ENCODE measurements at places on chromosomes 2 and 18.

DNA sequence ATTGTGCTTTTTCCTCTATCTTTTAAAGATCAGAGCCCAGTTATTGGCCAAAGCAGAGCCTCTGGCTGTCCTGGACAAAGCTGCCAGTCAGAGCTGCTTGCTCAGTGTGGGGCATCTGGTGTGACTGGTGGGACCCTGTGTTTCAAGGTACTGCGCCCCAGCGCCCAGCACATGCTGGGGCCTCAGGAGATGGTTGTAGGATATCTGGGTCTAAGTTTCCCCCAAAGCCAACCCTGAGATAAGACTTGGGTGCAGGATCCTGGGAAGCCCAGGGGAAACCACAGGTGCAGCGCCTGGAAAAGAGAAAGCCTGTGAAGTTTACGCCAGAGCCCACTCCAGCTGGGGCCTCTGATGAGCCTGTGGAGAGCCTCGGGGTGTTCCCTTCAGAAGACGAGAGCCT is 117.7 kb downstream of the RPIA start:
- no peak for DNase-seq

DNA sequence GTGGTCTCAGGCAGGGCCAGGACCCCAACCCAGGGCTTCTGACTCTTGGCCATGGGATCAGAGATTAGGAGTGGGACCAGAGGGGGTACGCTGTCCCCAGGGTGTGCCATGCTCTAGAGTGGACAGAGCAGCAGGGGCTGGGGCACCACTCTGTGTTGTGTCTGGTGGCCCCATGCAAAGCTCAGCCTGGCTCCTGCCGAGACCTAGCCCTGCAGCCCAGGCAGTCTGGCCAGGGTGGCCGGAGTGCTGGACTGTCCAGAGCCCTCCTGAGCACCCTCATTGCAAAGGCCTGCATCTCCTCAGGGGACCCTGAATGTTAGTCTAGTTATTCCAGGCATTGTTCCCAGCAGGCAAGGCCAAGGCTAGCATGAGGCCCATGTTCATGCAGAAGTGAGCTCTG is 162.3 kb downstream of the TNS1 start:
- no peak for DNase-seq

- DNase-seq, result no peak
These were observed 27.3 kb downstream of the KIF3C start for GRCh38 chr2:25955036-25955435.

- DNase-seq, result no peak
These were observed 1.6 kb downstream of the ADCY3 start for GRCh38 chr2:24918326-24919036.

DNA sequence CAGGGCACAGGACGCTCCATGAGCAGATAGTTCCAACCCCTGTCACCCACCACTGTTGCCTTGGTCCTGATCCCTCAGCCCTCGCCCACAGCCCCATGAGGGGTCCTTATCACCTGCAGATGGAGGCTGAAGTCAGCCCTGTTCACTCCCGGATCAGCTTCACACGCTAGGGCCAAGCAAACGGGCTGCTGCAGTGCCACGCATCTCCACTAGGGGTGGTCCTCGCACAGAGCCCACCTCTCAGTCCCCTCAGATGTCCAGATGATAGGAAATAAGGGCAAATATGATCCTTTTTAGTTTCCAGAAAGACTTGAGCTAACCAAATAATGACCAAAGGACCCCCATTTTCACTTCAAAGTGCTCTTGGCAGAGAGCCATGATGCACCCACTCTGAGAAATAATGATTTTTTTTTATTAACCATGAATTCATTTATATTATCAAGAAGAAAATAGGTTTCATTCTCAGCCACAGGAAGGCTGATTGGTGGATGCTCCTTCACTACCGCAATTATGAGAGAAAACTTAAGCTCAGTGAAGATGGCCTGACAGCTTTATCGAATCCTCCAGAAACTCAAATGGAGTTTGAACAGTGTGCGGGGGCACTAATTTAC is 71.9 kb upstream of the KLHL29 start:
- no peak for DNase-seq

DNA sequence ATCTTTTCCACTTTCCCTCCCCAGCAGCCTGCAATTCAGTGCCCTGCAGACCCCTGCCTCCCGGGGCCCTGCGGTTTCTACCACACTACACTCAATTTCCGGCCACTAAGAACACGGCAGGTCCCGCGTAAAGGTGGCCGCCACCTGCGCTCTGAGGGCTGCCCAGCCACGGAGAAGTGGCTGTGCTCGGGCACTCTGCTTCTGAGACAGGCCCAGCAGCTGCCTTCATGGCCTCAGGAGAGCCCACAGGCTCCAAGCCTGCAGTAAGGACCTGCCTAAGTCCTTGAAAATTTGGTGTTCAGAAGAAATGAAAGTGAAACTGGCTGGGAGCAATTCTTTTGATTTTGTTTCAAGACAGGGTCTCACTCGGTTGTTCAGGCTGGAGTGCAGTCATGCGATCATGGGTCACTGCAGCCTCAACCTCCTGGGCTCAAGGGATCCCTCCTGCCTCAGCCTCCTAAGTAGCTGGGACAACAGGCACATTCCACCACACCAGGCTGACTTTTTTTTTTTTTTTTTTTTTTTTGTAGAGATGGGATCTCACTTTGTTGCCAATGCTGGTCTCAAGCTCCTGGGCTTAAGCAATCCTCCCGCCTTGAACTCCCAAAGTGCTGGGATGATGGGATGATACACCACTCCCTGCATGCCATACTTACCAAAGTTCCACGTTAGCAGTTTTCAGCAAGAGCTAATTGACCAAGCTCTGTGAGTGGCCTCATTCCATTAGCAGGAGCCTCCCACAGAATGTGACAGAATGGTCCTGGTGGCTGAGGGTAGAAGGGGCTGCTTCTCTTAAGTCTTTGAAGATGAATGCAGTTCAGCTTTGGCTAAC is 14.6 kb upstream of the ALPP start:
- DNase-seq, result no peak

- DNase-seq, result no peak
These were observed 2.1 kb upstream of the RNF152 start for GRCh38 chr18:61894751-61895524.

DNA sequence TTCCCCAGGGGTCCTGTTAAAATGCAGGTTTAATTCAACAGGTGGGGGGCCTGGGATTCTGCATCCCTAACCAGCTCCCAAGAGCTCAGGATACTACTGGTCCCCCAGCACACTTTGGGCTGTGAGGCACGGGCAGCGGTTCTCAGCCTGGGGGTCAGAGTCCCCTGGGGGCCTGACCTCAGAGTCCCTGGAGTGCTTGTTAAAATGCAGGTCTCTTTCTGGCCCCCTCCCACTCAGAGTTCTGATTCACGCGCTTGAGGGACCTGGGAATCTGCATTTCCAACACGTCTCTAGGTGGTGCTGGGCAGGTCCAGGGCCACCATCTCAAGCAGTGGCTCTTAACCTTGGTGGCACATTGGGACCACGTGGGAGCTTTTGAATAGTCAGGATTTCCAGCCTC is 2.8 kb upstream of the OTOS start:
- DNase-seq, result no peak

- DNase-seq, result no peak
These were observed 25.4 kb downstream of the CYBRD1 start for GRCh38 chr2:171547720-171548119.

GRCh38 chr2:15626967-15627366 is 35.3 kb downstream of the DDX1 start:
- DNase-seq, result no peak

- no peak for DNase-seq
These were observed 8.4 kb upstream of the TMEM185B start for GRCh38 chr2:120231564-120231973.

DNA sequence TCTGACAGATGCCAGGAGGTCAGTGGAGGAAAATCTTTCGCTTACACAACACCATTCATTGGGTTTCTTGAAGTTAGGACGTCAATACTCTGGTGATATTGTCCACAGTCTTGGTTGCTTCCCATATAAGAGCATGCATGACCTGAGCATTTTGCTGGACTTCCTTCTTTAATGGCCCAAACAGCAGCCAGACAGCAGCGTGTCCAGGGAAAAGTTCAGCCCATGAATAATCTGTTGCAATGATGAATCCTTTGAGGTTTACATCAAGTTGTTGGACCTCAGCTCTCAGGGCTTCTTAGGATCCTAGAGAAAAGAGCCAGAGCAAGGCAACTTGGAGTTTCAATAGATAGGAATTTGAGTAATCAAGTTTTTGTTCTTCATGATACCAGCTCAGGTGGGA is 155.6 kb upstream of the MGAT5 start:
- no peak for DNase-seq

DNA sequence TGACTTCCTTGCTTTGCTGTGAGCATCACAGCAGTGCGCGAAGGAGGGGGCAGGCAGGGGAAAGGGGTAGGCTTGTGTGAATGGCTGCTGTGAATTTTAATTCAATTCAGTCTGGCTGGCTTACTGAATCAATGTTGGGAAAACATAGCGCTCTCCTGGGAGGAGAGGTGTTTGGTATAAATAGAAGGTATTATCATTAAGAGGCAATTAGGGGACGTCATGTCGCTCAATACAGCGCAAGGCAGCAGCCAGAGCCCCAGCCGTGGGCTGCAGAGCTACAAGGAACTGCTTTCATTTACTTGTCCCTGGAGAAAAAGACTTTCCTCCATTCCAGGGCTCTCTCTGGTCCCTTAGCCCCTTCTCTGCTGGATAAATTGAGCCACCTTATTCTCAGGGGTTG is 181.4 kb upstream of the MSH6 start:
- no peak for DNase-seq

GRCh38 chr2:21428754-21429153 is 305.0 kb downstream of the TDRD15 start:
- DNase-seq, result no peak

- DNase-seq, result no peak
These were observed 308.8 kb downstream of the RPIA start for GRCh38 chr2:89000235-89000634.

- DNase-seq, result no peak
These were observed 64.9 kb upstream of the CAPN13 start for GRCh38 chr2:30871980-30872789.

GRCh38 chr2:240739797-240740196 is 48.1 kb downstream of the AQP12A start:
- no peak for DNase-seq

DNA sequence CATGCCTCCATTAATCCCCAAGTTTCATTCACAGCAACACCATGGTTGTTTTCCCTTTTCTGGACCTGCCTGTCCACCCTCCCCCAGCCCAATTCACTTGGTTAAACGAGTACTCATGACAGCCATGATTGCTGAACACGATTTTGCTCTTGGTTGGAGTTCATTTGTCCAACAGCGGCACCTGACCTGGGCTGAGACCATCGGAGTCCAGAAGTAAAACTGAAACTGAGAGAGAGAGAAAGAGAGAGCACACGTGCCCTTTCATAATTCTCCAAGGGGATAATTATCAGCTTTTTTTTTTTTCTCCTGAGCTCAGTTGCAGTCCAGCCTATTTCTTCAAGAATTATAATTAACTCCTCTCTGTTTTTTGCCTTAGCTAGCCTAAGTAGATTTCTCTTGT is 13.7 kb upstream of the KIF5C start:
- DNase-seq, result no peak

DNA sequence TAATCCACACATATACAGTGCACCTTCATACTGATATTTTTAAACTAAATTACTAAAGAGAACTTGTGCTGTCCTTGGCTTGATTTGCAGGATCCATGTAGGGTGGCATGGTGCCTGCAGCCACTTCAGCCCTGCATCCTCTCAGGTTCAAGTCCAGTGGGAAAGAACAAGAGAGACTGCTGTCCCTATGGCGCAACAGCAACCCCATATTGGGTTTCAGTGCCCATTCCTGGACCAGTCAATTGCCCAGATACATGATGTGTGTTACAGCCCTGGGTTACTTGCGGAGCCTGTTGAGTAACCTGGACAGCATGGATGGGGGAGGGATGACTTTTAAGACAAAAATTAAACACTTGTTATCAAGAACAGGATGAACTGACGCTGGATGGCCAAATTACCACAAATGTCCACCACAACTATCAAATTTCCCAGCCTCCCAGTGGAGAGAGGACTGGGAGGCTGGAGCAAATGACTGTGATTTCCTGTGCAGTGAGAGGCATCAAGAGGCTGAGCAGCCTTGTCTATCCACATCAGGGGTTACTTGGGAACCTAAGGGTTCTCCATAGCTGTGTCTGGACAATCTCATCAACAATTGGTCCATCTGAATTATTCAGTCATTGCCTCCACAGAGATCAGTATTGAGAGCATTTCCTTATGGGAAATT is 162.0 kb downstream of the CAPN13 start:
- DNase-seq, result no peak

GRCh38 chr2:147051248-147051647 is 793.6 kb upstream of the ACVR2A start:
- no peak for DNase-seq

DNA sequence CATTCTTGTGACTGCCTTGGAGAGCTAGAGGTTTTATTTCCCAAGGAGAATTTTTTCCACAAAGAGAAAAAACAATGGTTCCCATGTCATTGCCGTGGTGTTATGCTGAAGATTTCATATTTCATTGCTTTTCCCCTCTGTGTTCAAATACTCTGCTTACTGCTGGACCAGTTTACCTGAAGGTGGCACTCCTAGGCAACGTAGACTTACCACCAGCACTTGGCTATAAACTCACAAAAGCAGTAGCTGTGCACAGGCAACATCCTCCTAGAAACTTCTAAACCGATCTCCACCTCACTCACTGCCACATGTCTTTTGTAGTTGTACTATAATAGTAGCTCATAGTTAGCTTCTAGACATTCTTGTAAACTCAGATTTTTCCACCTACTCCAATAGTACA is 1319.7 kb upstream of the CRIM1 start:
- DNase-seq, result no peak

DNA sequence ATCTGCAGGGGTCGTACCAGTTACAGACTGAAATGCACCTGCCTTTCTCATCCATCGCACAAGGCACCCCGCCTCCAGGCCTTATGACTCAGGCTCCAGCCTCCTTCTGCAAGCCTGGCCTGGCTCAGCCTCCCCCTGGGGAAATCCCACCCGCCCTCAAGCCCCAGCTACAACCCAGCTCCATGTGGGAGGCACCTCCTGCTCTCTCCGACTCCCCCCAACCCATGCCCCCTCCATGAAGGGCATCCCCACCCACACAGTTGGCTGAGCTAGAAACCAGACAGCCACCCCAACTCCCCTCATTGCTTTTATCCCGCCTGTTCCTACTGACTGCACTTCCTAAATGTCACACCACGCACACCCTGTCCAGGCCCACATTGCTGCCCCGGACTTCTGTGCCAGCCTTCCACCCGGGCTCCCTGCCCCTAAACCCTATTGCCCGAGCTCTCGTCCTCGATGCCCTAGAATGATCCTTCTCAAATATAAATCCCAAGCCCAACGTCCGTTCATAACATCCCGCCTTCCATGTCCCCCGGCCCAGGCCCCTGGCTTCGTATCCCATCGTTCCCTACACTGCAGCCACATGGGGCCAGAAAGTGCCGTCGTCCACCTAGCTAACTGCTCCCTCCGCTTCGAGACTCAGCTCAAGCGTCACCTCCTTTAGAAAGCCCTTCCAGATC is 9.9 kb downstream of the DNMT3A start:
- DNase-seq, result no peak

Measured in thoracic aorta (tissue), 2 donors.